ENCODE measurements at places on chromosomes 5 and 9.
A peak's percentile ranks its signal among the peaks of the same experiment; 100 is the strongest.

GRCh38 chr9:104748359-104749031 is 1.0 kb downstream of the NIPSNAP3A start:
- DNase-seq = no peak
- H3K27ac ChIP-seq = peak overlapping the region; percentile 98
- H3K4me1 ChIP-seq = peaks cover 20% of the 10 kb centered on the region
- peaks cover 23% of the 10 kb centered on the region for H3K36me3 ChIP-seq
- H3K4me3 ChIP-seq = peak overlapping the region; percentile 94
- H3K27me3 ChIP-seq = no peaks in the 10 kb centered on the region

DNA sequence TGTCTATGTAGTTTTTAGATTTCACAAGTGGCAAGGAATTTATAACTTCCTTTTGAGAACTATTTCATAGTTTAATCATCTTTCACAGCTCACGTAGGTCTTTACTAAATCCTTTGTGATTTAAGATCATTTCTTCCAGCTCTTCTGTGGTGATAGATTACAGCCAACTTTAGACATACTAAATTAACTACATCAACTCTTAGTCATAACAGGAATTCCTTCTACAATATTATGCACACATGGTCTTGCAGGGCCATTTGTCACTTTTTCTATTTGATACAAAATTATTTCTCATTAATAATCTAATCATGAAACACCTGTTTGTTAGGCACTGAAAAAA is 208.4 kb downstream of the PDE4D start:
- no peak for DNase-seq
- no peak overlapping the region for H3K4me3 ChIP-seq
- H3K27me3 ChIP-seq = no peaks in the 10 kb centered on the region
- H3K36me3 ChIP-seq = no peaks in the 10 kb centered on the region
- H3K4me1 ChIP-seq = no peaks in the 10 kb centered on the region
- H3K27ac ChIP-seq = no peak overlapping the region

DNA sequence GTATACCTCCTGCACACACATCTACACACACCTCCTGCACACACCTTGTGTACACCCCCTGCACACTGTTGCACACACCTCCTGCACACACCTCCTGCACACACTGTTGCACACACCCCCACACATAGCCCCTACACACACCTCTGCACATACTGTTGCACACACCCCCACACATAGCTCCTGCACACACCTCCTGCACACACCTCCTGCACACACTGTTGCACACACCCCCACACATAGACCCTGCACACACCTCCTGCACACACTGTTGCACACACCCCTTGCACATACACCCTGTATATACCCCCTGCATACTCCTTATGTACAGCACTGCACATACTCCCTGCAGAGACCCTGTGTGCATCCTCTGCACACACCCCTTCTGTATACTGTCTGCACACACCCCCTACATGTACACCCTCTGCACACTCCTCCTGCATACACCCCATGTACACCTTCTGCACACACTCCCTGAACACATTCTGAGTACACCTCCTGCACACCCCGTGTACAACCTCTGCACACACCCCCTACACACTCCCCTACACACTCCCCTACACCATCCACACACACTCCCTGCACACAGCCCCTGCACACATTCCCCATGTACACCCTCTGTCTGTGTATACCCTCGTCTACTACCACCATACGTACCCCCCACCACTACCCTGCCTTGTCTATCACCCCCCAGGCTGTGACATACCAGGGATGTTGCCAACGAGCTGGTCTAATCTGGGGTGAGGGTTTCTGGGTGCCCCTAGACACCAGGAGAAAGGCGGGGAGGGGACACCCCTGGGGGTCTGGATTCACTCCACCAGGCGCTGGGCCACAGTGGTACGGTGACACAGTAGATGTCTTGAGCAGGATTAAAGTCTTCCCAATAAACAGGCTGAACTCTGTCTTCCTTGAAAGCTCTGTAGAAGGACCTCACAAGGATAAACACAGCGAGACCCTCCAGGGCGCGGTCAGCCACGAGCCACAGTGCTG is 1.1 kb upstream of the CEP72 start:
- peaks cover 34% of the 10 kb centered on the region for H3K27me3 ChIP-seq
- peak overlapping the region; percentile 56 for H3K27ac ChIP-seq
- no peak for DNase-seq
- H3K4me3 ChIP-seq = peak overlapping the region; percentile 86
- peaks cover 37% of the 10 kb centered on the region for H3K4me1 ChIP-seq

- no peaks in the 10 kb centered on the region for H3K36me3 ChIP-seq
- H3K27me3 ChIP-seq = peaks cover 11% of the 10 kb centered on the region
- no peak overlapping the region for H3K27ac ChIP-seq
- H3K4me3 ChIP-seq = no peak overlapping the region
These were observed 305.8 kb upstream of the SMARCA2 start for GRCh38 chr9:1709347-1709746.

DNA sequence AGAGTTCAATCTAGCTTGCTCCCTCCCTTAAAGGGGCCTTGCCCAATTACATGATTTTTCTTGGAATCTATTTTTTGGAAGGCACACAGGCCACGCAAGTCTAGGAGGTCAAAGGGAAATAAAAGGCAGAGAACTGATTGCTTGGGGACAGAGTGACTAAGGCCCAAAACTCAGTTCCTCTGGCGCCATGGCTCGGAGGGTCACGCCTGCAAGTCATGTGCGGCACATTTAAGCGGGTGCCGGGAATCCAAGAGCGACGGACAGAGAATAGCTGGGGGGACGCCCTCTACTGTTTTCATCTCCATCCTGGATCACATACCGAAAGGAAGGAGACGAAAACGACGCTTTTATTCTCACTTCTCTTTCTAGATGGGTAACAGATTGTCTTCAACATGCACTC is 78.6 kb downstream of the FREM1 start:
- no peaks in the 10 kb centered on the region for H3K4me1 ChIP-seq
- H3K4me3 ChIP-seq = no peak overlapping the region
- H3K27ac ChIP-seq = no peak overlapping the region
- H3K36me3 ChIP-seq = no peaks in the 10 kb centered on the region
- DNase-seq = no peak
- H3K27me3 ChIP-seq = peaks cover 8% of the 10 kb centered on the region

DNA sequence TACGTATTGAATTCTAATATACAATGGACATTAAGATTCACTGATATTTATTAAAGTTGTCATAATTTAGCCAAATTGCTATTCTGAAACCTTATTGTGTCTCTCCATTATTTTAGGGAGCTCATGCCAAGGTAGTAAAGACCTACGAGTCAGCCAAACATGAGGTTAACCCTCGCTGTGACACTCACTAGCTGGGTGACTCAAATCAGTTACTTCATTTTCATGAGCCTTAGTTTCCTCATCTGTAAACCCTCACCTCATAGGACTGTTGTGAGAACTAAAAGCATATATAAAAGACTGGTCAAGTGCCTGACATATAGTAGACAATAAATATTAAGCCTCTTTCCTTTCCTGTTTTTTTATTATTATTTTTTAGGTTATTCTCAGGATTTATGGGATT is 44.0 kb upstream of the PCA3 start:
- no peak overlapping the region for H3K27ac ChIP-seq
- no peaks in the 10 kb centered on the region for H3K4me1 ChIP-seq
- H3K27me3 ChIP-seq = peaks cover 16% of the 10 kb centered on the region

GRCh38 chr9:18971404-18971803 is 61.6 kb downstream of the SAXO1 start:
- DNase-seq = no peak
- H3K4me3 ChIP-seq = no peak overlapping the region
- no peak overlapping the region for H3K27ac ChIP-seq
- no peaks in the 10 kb centered on the region for H3K36me3 ChIP-seq

GRCh38 chr5:64384765-64385164 is 121.0 kb upstream of the RGS7BP start:
- DNase-seq = no peak
- H3K27me3 ChIP-seq = no peaks in the 10 kb centered on the region
- peaks cover 1% of the 10 kb centered on the region for H3K4me1 ChIP-seq
- H3K4me3 ChIP-seq = no peak overlapping the region

- peaks cover 36% of the 10 kb centered on the region for H3K4me1 ChIP-seq
- DNase-seq = peak; percentile 33
- peaks cover 16% of the 10 kb centered on the region for H3K27me3 ChIP-seq
- peak overlapping the region; percentile 56 for H3K27ac ChIP-seq
- no peaks in the 10 kb centered on the region for H3K36me3 ChIP-seq
These were observed 20.2 kb downstream of the IGIP start for GRCh38 chr5:140145818-140146522.

- no peaks in the 10 kb centered on the region for H3K36me3 ChIP-seq
- H3K4me1 ChIP-seq = no peaks in the 10 kb centered on the region
- no peak overlapping the region for H3K27ac ChIP-seq
- H3K27me3 ChIP-seq = peaks cover 2% of the 10 kb centered on the region
- no peak overlapping the region for H3K4me3 ChIP-seq
These were observed 15.4 kb upstream of the VDAC1 start for GRCh38 chr5:134020188-134020587.

GRCh38 chr9:96612105-96612965 is 7.3 kb downstream of the CDC14B start:
- no peak for DNase-seq
- no peak overlapping the region for H3K4me3 ChIP-seq
- no peak overlapping the region for H3K27ac ChIP-seq
- no peaks in the 10 kb centered on the region for H3K4me1 ChIP-seq

DNA sequence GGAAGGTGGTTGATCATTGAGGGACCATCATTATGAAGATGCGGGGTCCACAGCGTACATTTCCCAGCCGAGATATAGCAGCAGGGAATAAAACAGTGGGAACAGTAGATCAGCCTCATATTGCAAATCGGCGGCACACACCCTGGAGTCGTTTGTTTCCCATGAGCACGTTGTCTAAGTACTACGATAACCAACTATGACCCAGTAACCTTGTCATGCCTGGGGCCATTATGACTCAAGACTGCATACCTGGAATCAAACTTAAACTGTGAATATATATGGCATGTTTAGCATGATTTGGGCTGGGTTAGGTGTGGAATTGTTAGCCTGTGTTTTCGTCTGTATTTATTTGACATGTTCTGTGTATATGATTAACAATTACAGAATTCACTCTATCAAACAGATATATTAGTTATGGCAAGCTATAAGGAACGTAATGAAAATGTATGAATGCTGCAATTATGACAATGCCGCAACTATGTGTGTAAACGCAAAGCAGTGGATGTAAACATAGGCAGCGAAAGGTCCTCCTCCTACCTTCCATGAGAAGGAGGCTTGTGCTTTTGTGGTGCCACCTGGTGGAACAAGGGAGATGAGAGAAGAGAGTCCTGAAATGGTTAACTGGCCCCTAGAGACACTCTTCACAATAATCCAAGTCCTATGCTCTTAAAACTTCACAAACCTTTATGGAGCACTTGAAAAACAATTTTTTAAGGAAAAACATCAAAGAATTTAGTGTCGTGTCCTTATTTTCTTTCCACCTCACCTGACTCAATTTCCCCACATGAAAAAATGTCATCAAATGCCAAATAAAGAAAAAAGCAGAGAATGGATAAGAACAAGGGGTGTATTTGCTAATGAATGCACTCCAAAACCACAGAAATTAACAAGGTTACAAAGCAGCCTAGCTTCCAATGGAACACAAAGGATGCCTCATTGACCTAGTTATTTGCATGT is 47.1 kb downstream of the SEMA5A start:
- H3K36me3 ChIP-seq = no peaks in the 10 kb centered on the region
- H3K27me3 ChIP-seq = no peaks in the 10 kb centered on the region
- H3K27ac ChIP-seq = no peak overlapping the region

- DNase-seq = no peak
- no peak overlapping the region for H3K4me3 ChIP-seq
- H3K36me3 ChIP-seq = no peaks in the 10 kb centered on the region
- H3K27ac ChIP-seq = no peak overlapping the region
- no peaks in the 10 kb centered on the region for H3K27me3 ChIP-seq
These were observed 67.0 kb downstream of the FRMD3 start for GRCh38 chr9:83471241-83471640.

- peaks cover 3% of the 10 kb centered on the region for H3K36me3 ChIP-seq
- no peaks in the 10 kb centered on the region for H3K27me3 ChIP-seq
- no peak for DNase-seq
- no peak overlapping the region for H3K4me3 ChIP-seq
- H3K27ac ChIP-seq = no peak overlapping the region
These were observed 7.5 kb downstream of the EXD3 start for GRCh38 chr9:137415451-137415850.

DNA sequence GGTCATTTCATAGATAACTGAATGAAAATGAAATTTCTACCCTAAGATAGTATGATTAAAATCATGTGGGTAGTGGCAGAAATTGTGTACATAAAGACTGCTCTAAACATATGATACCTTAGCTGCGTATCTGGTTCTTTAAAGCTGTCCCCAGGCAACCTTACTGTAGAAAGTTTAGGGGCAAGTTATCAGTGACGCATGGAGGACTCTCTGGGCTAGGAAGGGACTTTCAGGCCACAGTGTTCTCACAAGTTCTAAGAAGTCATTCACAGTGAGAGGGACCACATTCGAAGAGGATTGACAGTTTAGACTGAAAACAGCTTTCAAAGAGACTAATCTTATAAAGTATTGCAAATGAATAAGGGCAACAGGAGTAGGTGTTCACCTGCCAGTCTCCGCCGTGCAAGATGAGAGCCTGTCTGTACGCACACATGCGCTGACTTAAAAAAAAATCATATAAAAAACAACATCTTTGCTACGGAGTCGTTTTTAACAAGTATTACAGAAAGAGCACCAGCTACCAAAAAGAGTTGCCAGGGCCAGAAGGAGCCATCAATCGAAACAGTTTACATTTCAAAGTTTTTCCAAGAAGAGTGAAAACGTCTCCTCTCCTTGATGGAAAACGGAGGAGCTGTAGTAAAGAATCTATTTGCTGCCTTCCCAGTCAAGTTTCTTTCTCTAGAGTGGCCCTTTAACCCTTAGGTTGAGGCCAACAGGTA is 146.3 kb downstream of the CETN3 start:
- peak overlapping the region; percentile 47 for H3K27ac ChIP-seq
- no peak for DNase-seq
- H3K4me1 ChIP-seq = peaks cover 2% of the 10 kb centered on the region
- no peaks in the 10 kb centered on the region for H3K27me3 ChIP-seq

GRCh38 chr5:94853120-94853519 is 234.7 kb downstream of the SLF1 start:
- no peaks in the 10 kb centered on the region for H3K27me3 ChIP-seq
- no peak overlapping the region for H3K27ac ChIP-seq
- H3K4me1 ChIP-seq = peaks cover 5% of the 10 kb centered on the region

GRCh38 chr9:70347046-70347445 is 67.4 kb downstream of the KLF9 start:
- no peak for DNase-seq
- no peak overlapping the region for H3K27ac ChIP-seq
- peaks cover 26% of the 10 kb centered on the region for H3K36me3 ChIP-seq

DNA sequence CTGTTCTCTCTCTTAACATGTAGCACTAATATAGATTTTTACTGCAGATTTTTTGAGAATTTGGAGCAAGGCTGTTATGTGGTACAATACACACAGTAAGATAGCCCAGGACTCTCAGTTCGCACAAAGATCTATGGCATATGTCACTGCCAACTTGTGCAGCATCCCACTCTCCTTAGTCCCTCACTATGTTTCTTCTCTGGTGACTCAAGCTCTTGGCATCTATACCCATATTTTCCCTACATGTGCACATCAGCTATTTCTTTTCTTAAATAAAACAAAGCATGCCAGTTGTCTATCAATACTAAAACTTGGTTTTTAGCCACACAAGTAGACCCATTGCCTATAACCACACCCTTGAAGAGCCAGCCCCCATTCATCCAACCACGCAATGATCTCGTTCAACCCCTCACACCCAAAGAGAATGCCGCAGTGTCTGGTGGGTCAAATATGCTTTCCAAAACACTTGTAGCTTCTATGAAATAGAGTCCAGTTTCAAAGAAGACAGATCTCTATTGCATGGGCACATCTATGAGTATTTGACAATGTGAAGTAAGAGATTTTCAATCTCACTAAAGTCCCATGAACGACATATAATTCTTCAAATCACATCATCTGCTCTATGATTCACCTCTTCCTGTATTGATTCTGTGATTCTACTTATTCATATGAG is 18.2 kb upstream of the IL7R start:
- no peak overlapping the region for H3K27ac ChIP-seq
- H3K27me3 ChIP-seq = no peaks in the 10 kb centered on the region
- no peak for DNase-seq
- H3K4me1 ChIP-seq = no peaks in the 10 kb centered on the region
- no peaks in the 10 kb centered on the region for H3K36me3 ChIP-seq

All from stimulated activated naive B cell treated with anti-CD40 and anti-IgM and Interleukin-4, amounts not matched to agents 10 μg/mL and 1 μg/mL and 100 μg/mL, for 72 hours (primary cell).